ENCODE measurements at places on chromosomes 7 and 10.
A peak's percentile ranks its signal among the peaks of the same experiment; 100 is the strongest.

GRCh38 chr10:88163572-88163971 is 300.1 kb downstream of the PTEN start:
- DNase-seq = no peak

DNA sequence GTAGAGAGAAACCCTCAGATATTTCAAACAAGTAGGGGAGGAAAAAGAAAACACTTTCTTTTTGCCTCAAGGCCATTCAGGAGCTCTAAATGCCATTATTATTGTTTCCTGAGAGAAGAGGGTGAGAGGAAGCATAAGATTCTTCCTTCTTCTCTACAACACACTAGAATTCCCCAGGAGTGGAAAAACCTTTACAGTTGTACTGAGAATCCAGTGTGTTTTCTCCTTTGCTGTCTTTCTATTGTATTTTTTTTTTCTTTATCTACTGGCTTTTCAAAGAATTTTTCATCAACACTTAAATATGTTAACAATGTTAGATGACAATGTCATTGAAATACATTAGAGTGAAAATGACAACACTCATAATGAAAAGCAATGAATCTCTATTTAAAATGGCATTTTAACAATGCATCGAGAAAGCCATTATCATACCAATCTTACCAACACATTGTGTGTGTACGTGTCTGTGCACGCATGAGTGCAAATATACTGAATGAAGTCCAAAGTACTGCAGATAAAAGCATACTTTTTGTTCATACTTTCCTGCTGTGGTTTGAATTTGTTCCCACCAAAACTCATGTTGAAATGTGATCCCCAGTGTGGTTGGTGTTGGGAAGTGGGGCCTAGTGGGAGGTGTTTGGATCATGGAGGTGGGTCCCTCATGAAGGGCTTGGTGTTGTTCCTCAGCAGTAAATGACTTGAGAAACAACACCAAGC is 24.2 kb upstream of the MACC1 start:
- peak; percentile 99 for DNase-seq

GRCh38 chr10:112222799-112223198 is 39.2 kb upstream of the GPAM start:
- DNase-seq = no peak

DNA sequence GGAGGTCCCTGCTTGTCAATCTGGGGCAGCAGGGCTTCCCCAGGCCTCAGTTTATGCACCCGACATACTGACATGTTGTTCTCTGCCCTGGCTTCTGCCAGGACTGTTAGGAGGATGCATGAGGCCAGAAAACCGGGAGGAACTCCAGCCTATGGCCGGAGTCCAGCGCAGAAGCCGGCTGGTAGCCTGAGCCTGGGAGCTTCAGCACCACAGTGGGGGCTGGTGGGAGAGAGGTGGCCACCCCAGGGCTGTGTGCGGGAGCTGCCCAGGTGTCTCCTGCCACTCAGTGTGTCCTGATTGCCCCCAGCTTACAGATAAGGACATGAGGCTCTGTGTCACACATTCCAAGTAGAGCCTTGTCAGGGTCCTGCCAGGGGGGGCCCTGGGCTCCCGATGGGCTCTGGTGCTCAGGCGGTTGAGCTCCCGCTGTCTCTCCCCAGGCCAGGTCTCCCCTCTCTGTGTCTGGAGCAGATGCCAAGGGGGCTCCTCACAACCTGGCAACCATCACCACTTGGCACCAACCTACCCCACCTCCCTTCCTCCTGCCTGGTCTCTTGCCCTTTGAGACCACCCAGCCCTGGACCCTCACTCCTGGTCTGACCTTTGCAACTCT is 32.3 kb downstream of the PPIF start:
- no peak for DNase-seq

DNA sequence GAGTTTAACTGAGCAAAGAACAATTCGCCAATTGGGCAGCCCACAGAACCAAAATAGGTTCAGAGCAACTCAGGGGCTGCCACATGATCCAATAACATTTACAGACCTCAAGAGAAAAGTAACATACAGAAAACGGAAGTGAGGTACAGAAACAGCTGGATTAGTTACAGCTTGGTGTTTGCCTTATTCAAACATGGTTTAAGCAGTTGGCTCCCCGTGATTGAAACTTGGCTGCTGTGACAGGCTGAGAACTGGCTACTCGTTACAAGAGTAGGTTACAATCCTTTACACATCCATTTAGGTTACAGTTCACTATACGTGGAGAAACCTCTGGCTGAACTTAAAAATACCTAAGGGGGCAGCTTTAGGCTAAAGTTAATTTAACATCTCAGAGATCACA is 673.1 kb upstream of the PHF14 start:
- no peak for DNase-seq

DNA sequence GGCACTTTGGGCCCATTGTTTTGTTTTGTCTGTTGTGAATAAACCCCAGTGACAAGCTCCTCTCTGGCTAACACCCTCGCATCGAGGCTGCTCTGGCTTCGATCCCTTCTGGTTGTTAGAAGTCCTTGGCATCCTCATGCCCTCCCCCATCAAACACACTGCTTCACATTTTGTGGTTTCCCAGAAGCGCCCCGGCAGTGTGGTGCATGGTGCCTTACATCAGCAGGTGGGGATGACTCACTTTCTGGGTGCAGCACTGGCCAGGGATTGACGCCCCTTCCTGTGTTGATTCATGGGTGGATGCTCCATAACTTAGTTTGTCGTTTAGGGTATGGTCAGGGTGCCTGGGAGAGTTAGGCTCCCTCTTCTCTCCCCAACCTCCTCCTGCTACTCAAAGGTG is 51.4 kb downstream of the PLPP4 start:
- DNase-seq = peak; percentile 72

- DNase-seq = peak; percentile 40
Observed at GRCh38 chr10:30865141-30865926, 166.3 kb downstream of the ZNF438 start.

- no peak for DNase-seq
Observed at GRCh38 chr7:7148798-7149481, 33.4 kb upstream of the C1GALT1 start.

DNA sequence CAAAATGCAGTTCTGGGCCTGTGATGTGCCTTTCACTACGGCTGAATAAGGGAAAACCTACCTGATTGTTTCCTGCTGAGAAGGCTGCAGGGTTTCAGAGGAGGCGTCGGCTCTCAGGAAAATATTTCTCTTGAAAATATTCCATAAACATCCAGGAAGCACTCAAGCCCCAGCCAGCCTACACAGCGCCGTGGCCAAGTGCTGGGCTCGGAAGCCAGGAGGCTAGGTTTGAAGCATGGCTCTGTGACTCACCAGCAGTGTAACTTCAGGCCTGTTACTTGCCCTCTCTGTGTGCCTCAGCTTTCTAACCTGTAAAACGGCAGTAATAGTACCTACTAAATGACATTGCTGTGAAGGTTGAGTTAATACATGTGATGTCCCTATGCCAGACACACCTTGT is 399.1 kb downstream of the GATA3 start:
- no peak for DNase-seq

- DNase-seq = peak; percentile 61
Observed at GRCh38 chr7:2521952-2522591, 2.5 kb downstream of the LFNG start.

DNA sequence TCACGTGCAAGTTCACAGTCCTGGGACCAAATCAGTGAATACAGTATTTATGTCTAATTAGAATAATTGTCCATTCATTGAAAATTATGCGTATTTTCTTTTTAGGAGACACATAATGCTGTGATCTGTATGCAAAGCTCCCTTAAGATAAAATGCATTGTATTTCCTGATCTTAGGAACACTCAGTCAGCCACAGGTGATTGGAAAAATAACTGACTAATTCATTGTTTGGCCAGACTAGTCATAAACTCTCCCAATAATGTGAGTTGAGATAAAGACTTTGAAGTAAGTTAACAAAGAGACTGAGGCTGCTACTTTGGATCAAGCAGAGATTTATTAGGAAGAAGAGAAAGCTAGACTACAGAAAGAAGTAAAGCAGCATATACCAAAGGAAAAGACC is 182.2 kb downstream of the GNAI1 start:
- DNase-seq = no peak

DNA sequence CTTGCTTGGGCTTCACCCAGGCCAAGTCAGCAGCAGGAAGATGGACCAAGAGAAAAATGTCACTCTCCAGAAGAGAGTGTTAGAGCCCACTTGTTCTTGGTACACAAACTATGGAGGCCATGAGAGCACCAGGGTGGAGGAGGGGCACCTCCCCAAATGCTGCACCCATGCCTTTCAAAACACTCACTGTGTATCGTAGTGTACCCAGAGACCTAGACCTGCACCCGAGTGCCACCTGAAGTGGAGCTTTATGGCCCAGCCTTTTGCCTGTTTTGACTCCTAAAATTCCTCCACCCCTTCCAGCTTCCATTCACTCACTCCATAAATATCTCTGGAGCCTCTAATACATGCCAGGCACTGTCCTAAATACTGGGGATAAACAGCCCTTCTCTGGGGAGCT is 5.0 kb downstream of the SFTPD start:
- DNase-seq = no peak

- peak; percentile 29 for DNase-seq
Observed at GRCh38 chr10:78148961-78149612, 115.4 kb downstream of the RPS24 start.

DNA sequence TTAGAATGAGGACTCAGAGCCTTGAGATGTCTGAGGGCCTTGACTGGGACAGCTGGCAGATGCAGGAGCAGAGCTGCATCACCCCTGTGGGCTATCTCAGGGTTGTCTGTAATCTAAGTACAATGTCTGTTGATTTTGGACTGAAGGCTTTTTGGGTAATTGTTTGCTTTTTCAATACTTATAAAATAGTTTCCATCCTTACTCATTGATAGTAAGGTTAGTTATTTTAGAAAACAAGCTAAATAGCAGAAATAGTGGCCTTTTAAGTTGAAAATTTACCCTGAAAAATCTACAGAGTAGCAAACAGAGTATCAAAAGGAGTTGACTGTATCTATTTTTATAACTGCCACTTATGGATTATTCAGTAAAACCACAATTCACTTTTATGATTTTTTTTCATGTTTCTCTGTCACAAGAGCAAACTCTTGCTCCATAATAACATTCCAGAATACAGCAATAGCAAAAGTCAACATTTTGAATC is 179.7 kb downstream of the CFTR start:
- peak; percentile 12 for DNase-seq

DNA sequence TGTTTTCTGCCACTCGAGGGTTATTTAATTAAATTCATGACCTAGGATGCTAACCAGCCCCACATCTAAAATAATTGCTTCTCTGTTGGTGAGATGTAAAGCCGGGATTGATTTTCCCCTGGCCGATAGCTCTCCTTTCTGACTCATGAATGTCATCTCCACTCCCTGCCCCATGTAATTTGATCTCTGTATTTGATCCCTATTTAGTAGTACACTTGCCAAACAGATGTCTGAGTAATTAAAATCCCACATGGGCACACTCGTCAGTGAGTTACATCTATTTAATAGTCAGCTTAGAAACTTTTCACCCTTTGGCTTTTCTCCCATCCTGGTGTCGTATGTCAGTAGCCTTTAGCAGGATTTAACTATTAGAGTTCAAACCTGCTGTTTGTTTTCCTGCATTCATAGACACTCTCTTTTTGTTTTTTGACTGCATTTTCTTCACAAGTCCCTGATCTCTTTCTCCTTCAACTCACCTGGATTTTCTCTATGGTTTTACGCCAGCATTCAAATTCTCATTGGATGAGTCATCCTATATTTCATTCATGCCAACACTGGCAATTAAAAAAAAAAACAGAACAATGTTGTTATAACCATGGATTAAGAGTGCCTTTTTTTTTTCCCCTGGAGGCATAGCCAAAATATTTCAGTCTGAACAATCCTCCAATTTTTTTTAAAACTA is 82.7 kb downstream of the SPAG6 start:
- DNase-seq = peak; percentile 92

DNA sequence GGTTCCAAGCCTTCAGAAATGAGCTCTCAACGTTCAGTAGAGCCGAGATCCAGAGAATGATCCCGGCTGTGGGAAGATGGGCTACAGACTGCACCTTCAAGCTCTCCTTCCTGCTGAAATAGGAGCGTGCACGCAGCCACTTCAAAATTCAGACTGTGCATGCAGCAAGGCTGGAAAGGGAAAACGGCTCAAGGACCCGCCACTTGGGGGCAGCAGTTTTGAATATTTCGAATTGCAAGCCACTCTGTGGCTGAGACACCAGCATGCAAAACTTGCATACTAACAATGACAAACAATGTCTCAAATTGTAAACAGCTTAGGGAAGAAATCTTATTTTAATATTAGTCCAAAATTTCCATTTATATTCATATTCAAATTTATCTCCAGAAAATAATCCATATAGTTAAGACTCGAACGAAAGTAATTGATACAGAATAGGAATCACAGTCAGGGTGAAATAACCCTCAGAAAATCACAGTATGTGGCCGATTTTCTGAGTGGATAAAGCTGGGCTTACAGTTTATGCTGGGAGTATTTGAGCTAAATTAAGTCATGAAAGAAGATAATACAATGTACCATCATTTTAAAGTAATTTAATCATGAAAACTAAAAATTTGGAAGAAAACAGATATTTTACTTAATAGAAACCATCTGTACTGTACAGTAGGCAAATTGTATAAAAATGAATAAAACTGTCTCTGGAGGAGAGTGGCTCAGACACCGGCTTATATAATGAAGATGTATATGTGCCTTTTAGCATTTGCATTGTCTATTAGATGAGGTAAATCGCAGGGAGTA is 137.9 kb upstream of the MKI67 start:
- DNase-seq = peak; percentile 33

GRCh38 chr7:44981035-44981706 is 2.4 kb upstream of the MYO1G start:
- no peak for DNase-seq

DNA sequence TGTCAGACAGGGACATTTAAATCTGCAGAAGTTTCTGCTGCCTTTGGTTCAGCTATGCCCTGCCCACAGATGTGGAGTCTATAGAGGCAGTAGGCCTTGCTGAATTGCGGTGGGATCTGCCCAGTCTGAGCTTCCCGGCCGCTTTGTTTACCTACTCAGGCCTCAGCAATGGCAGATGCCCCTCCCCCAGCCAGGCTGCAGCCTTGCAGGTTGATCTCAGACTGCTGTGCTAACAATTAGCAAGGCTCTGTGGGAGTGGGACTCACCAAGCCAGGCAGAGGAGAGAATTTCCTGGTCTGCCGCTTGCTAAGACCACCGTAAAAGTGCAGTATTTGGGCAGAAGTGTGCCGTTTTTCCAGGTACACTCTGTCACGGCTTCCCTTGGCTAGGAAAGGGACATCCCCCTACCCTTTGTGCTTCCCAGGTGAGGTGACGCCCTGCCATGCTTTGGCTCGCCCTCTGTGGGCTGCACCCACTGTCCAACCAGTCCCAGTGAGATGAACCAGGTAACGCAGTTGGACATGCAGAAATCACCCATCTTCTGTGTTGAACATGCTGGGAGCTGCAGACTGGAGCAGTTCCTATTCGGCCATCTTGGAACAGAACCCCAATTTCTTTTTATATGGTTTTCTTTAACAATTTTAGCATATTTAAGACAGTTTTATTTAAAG is 28.4 kb upstream of the VWDE start:
- no peak for DNase-seq

DNA sequence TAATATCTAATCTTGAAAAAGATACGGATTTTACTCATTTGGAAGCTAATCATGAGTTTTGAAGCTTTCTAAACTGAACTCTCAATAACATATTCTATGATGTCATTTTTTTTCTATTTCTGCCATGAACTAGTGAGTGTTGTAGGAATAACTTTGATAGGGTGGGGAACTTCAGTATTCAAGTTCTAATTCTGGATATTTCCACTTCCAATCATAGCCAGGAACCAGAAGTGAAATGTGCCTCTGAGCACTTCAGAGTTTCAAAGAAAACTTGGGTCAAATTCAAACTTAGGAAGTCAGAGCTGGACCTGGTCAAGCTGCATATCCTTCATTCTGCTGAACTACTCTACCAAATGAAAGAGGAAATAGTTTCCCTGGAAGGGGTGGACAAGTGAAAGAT is 847 bp downstream of the AGMO start:
- no peak for DNase-seq

GRCh38 chr10:112996462-112996861 is 46.4 kb downstream of the TCF7L2 start:
- DNase-seq = no peak

Measured in fibroblast of skin of right biceps (primary cell).